ENCODE measurements at places on chromosomes 5 and 9.

DNA sequence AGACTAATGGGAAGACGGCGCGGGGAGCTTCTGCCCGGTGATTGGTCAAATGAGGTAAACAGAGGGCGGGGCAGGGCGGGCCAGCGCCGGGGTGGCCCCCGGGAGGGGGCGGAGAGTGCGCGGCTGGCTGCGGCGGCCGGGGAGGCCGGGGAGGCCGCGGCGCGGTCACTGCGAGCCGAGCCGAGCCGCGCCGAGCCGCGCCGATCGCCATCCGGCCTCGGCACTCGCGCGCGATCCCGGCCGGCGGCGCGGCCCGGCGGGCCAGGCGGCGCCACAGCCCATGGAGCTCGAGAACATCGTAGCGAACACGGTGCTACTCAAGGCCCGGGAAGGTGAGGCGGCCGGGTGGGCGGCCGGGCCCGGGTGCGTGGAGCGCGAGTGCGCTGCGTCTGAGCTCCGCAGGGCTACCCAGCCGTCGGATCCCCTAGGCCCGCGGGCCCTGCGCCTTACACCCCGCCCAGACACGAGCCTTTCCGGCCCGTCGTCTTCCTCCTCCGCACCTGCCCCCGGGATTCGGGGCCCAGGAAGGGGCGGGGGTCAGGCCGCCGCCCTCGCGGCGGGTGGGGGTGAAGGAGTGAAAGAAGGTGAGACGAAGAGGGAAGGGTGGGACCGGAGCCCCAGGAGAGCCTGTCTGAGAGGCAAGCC is at the start of gene GRK6:
Gene GRK6 (plus strand): TSS at position 111 of the 645 bp plus-strand sequence. CDS start 170 bp downstream, at position 281.
- no peak for DNase-seq

DNA sequence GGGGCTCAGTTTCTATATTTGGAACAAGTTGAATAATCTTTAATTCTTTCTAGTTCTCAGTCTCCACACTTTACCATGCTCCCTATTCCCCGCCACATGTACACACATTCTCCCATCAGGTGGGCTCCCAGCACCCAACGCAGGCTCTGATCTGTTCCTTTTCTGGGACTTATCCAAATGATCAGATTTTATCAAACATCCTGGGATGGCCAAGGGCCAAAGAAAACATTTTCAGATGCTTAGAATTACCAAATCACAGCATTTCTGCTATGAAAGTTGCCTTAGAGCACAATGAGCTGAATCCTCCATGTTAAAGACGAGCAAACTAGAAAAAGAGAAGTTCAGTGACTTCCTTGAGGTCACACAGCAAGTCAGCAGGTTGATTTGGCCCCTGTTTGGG is 153.4 kb downstream of the SEC61B start:
- DNase-seq, result no peak

GRCh38 chr5:139912158-139912557 is 116.5 kb downstream of the PSD2 start:
- no peak for DNase-seq

GRCh38 chr5:97182571-97183099 is 412 bp downstream of the RIOK2 start:
- no peak for DNase-seq

GRCh38 chr9:346111-346571 is 131.5 kb downstream of the DOCK8 start:
- DNase-seq, result no peak

- no peak for DNase-seq
Observed at GRCh38 chr9:20391208-20391607, 231.1 kb downstream of the MLLT3 start.

DNA sequence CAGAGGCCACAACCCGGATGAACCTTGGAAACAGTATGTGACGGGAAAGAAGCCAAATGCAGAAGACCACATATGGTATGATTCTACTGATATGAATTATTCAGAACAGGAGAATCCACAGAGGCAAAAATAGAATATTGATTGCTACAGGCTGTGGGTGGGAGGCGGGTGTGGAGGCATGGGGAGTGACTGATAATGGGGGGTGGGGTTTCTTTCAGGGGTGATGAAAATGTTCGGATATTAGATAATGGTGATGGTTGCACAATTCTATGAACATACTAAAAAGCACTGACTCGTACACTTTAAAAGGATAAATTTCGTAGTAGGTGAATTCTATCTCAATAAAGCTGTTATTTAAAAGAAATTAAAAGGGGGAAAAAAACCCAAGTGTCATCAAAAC is 10.7 kb downstream of the IL4 start:
- no peak for DNase-seq

DNA sequence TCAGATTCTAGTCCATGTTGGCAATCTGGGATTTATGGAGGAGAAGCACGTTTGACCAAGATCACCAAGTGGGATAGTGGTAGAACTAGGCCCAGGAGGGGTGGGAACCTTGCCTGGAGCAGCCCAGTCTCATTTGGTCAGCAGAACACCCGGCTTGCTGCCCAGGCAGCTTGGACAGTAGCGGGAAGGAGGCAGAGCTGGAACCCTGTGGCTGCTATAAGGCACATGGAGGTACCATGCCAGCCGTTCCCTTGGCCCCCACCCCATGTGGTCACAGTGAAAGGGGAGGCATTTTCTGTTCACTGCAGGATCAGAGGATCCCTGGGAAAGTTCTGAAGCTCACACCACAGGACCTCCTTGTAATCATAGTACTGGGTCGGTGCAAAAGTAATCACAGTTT is 75.4 kb upstream of the ORM1 start:
- DNase-seq, result no peak

DNA sequence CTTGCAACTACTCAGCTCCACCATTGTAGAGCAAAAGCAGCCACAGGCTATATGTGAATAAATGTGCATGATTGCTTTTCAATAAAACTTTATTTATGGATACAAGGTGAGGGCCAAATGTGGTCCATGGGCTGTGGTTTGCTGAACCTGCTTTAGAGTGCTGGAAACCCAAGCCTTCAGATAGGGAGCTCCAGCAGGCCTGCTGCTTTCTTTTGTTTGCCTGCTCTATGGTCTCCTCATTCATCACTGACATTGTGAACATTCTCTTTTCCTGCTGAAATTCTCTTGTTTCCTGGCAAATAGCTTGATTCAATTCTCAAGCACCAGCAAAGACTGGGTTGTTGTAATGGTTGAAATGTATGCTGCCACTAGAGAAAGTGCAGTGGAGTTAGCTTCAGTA is 26.0 kb downstream of the EGFLAM start:
- no peak for DNase-seq

All from HFFc6 (cell line).